Bone marrow (tissue), 2 donors: ENCODE measurements at places on chromosomes 7 and 10.

- no peak for DNase-seq
Measured at GRCh38 chr10:18545621-18546305, 105.6 kb downstream of the NSUN6 start.

GRCh38 chr7:77982926-77983550 is 184.5 kb downstream of the PHTF2 start:
- no peak for DNase-seq

GRCh38 chr7:108449521-108449920 is 6.7 kb downstream of the NRCAM start:
- no peak for DNase-seq

- DNase-seq = no peak
Measured at GRCh38 chr7:47846138-47846836, 102.0 kb downstream of the PKD1L1 start.

GRCh38 chr7:2863461-2864066 is 19.5 kb upstream of the GNA12 start:
- peak; percentile 89 for DNase-seq

DNA sequence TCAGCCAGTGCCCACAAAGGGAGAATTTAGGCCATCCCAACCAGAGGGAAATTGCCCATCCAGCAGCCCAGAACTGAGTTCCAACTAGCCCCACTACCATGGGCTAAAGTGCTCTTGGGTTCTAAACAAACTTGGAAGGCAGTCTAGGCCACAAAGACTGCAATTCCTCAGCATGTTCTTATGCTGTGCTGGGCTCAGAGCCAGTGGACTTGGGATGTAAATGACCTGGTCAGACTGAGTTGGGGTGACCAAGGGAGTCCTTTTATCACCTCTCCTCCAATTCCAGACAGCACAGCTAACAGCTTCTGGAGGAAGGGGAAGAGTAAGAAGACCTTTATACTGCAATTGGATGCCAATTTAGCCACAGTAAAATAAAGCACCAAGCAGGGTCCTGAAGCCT is 607.2 kb upstream of the KCND2 start:
- DNase-seq = no peak

- no peak for DNase-seq
Measured at GRCh38 chr7:43390576-43390975, 192.3 kb upstream of the STK17A start.

DNA sequence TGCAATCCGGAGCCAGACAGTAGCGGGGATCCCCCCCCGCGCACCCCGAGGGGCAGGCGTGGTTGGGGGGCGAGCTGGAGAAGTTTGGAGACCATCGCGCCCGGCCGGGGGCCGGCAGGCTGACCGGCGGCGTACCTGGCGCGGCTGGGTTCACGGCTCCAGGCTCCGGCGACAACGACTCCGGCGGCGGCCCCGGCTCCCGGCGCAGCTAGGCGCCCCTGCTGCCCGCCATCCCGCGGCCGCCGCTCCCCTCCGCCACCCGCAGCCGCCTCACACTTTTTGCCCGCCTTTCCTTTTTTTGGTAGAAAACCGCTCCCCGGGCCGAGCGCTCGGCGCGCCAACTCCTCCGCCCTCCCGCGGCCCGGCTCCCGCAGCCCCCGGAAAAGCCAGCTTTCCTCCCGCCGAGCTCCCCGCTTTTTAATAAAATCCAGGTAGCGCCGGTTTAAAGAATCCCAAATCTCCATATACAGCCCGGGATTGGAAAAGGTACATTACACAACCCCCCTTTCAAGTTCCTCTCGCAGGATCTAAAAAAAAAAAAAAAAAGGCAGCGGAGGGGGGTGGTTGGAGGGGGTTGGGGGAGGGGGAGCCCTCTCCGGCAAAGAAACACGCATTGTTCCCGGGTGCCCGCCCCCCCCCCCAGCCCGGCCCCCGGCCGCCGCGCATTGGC is at the start of gene TNRC18:
Gene TNRC18, minus strand, starts transcription at position 529 of the 670 bp plus-strand sequence. CDS start 2,588 bp downstream, outside the sequence.
- DNase-seq = peak; percentile 92

DNA sequence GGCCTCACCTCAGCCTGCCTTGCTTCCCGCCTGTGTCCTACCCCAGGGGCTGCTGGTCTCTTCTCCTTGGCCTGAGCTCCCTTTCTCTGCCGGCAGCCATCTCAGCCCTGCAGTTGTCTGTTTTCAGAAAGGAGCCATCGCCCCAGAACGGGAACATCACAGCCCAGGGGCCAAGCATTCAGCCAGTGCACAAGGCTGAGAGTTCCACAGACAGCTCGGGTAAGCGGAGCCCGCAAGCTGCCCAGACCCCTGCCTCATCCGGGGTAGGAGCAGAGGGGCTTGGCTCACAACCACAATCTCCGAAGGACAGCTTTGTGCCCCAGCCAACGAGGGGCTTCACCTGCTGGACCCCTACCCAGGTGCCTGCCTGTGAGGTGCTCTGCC is 5.3 kb upstream of the DEPP1 start:
- DNase-seq = no peak

GRCh38 chr10:79206300-79207095 is 137.7 kb downstream of the ZMIZ1 start:
- DNase-seq = no peak

DNA sequence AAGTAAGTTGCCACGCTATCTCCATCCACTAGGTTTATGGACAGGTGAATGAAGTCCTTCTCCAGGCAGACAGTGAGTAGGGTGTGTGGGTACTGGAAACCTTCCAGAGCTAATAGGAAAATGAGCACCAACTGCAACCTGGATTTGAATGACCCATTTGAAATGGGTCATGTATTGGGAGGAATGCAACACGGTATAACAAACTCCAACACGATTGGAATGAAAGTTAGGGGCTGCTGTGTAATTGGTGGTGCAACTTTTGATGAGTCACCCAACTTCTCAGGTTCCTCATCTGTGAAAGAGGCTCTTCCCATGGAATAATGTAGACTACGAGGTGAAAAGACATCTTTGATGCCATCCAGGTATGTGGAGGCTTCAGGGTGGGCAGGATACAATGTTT is 241.4 kb upstream of the PODXL start:
- DNase-seq = no peak

DNA sequence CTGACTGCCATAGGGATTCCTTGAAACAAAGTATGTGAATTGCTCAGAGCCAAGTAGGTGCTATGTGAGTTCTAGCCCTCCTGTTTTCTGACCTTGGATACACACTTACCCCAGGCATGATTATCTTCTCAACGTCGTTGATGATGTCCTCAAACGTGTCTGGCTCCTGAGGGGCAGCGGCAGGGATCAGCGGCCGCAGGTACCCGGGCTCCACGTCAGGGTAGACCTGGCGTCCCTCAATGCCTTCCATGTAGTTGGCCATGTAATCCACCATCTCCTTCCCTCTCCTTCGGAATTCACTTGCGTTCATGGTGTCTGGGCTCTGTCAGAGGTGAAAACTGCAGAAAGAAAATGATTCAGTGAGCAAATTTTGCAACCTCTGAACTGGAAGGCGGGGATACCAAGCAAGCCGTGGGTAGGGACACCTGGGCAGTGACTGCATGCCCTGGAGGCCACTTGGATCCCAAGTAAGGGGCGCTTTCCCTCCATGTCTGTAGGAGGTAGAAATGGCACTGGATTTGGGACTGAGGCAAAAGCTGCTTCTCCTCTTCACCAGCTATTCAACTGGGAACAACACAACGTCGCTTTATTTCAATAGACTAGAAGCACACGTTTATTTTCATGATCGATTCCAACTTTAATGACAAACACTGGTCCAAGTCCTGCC is 21.3 kb downstream of the DDC start:
- no peak for DNase-seq
